Pulmonary artery endothelial cell (primary cell): ENCODE measurements at places on chromosomes 16 and 17. TPM values are rescaled to one million over a fixed set of nuclear protein-coding genes. Genes with fewer than 3 reads are reported as not detected.

GRCh38 chr16:424033-424622 lies 1.3 kb upstream of the RAB11FIP3 start:
- DNase-seq, result peak; percentile 87

FOXJ1 gene
- not detected in 2 replicates for total RNA-seq

DNA sequence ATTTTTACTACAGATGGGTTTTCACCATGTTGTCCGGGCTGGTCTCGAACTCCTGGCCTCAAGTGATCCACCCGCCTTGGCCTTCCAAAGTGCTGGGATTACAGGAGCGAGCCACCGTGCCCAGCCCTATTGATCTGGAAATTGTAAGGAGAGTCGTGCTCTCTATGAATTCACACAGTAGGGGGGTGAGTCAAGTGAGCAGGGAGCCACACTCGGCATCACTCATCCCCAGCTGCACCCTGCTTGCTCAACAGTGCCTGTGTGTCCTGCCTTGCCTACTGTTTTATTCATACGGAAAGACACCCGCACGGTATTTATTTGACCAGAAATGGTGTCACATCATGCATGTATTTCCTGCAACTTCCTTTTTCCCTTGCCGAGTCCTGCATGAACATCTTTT lies 157.2 kb upstream of the FOXF1 start:
- DNase-seq, result no peak

DNA sequence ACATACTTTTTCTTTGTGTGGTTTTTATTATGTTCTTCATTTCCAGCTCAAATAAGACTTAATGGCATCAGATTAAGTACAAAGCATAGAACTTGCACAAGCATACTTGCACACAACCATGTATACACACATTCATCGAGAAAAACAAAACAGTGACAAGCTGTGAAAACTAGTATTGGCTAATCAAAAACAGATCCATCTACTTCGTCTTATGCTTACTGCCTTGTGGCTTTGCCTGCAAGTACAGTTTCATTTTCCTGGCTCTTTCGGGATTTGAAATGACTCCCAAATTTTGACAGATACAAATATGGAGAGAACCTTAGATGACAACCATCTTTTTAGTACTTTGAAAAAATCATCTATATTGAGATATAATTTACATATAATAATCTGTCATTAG lies 338.3 kb downstream of the BCAS3 start:
- DNase-seq, result no peak

DNAI2 gene
- not detected in 2 replicates for total RNA-seq

CLEC18A gene
- 0.13 and 0.53 TPM in 2 replicates for total RNA-seq

GRCh38 chr16:191831-192230 lies 11.6 kb downstream of the HBQ1 start:
- DNase-seq, result no peak

GRCh38 chr17:77054936-77055335 lies 85.8 kb upstream of the SEC14L1 start:
- DNase-seq, result no peak

KIF19 gene
- 1.4 and 2.0 TPM in 2 replicates for total RNA-seq

DNA sequence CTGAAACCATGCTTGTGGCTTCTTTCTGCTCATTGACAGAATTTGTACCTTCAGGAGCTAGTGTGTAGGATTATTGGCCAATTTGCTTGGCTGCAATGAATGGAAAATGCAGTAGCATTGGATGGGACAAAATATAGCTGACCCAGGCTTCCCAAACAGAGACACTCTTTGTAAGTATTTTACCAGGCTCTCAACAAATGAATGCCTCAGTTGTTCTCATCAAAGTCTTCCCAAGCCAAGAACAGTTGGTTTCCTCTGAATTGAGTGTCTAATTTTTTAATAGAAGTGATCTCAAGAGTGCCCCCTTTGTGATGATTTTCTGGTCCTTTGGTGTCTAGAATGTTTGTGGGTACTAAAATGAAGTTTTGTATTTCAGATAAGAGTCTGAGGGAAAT lies 140.9 kb downstream of the SHISA9 start:
- DNase-seq, result no peak

CIBAR2 gene
- total RNA-seq, result not detected in 2 replicates
